ENCODE measurements at places on chromosomes 5 and 9. TPM values are rescaled to one million over a fixed set of nuclear protein-coding genes. Genes with fewer than 3 reads are reported as not detected.

Gene CD72
- 1.4 TPM for total RNA-seq

Gene LRSAM1
- total RNA-seq: 21.5 TPM

Gene CCDC180
- 10.1 TPM for total RNA-seq

Gene TMEM252
- not detected for total RNA-seq

Gene CARTPT
- total RNA-seq: not detected

Gene ZNF189
- 24.0 TPM for total RNA-seq

Gene SLCO4C1
- 3.9 TPM for total RNA-seq

Gene KCNV2
- not detected for total RNA-seq

Gene TSPAN17
- 40.9 TPM for total RNA-seq

Gene TAF1L
- total RNA-seq: not detected

Gene SLC46A2
- total RNA-seq: not detected

Gene GABRA6
- not detected for total RNA-seq

Gene ALDH1A1
- total RNA-seq: 0.14 TPM

Gene FOXI1
- not detected for total RNA-seq

Gene PCDHA1
- 0.07 TPM for total RNA-seq

Gene FCN2
- not detected for total RNA-seq

- DNase-seq: no peak
Observed at GRCh38 chr9:125843646-125844045, 96.5 kb downstream of the PBX3 start.

GRCh38 chr9:90999425-91000397, 198.1 kb downstream of the SYK start:
- no peak for DNase-seq

DNA sequence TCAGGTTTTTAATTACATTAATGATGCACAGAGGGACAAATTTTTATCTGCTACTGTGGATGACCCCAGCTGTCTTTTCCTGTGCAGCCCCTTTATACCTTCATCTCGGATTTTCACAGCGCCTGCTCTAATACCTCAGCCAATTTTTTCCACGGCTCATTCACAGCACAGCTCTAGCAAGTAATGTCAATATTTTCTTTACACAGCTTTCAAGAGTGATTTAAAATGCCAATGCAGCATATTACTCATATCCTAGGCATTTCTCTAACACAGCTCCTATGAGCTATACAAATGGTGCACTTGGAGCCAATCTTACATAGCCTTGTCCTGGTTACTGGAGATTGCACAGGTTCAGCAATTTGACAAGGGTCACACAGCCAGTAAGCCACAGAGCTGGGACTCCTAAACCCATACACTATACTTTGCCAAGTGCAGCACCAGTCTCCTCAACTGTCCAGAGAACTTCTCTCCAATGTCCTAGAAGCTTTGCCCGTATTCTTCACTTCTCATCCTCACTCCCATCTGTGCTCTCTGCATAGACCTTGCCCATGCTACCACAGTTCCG, 661.8 kb downstream of the DTWD2 start:
- DNase-seq: no peak

DNA sequence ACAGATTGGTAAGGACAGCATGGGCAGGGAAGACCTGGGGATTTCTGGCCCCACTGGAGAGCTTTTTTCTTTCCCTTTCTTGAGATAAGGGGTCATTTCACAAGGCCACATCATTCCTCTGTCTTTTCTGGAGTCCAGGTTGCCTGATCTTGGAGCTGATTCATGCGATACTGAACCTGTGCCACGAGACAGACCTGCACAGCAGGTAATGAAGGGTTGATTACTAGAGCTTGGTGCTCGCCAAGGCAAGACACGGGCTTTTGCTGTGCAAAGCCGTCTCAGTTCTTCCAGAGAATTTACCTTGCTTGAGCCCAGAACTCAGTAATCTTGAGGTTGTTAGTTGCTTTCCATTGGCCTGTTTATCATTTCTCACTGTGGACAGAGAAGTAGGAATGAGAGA, 39.2 kb downstream of the NUP188 start:
- DNase-seq: no peak

GRCh38 chr5:74085186-74085585, 459.2 kb downstream of the ARHGEF28 start:
- DNase-seq: no peak

- DNase-seq: no peak
Observed at GRCh38 chr5:77743181-77743580, 33.0 kb downstream of the TBCA start.

DNA sequence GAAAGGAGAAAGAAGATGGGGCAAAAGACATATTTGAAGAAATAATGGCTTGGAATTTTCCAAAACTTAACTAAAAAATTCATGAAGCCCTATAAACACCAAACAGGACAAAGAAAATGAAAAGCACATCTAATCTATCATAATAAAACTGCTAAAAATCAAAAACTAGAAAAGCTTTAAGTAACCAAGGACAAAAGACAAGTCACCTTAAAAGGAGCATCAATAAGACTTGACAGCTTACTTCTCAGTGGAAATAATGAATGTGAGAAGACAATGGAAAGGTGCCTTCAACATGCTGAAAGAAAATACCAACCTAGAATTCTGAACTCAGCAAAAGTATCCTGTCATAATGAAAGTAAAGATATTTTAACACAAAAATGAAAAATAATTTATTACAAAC, 27.0 kb downstream of the GTF3C4 start:
- DNase-seq: no peak

GRCh38 chr5:125140855-125141254, 394.4 kb upstream of the ZNF608 start:
- no peak for DNase-seq

DNA sequence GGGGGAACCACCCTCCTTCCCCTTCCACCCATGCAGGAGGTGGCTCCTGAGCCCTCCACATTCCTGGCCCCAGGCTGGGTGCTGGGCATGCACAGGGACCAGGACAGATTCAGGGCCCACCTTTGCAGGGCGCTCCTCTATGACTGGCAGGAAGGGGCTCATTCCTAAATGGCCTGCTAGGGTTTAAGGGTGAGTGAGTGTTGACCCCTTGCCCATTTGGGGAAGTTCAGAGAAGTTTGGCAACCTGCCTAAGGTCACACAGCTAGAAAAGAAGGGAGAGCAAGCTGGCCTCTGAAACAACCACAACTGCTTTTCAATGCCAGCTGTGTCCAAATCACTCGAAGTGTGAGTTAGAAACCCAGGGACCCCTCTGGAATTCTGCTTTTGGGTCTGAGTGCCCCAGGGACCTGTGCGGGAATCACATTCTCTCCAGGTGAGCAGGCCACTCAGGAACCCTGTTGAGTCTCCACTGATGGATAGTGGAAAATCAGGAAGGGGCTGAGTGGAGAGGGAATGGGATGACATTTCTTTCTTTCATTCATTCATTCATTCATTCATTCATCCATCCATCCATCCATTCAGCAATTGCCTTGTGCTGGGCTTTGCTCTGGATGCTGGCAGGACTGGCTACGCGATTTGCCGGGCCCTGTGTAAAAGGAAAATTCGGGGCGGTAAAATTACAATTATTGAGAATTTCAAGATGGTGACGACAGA, 191.9 kb downstream of the C9orf50 start:
- no peak for DNase-seq

- DNase-seq: no peak
Observed at GRCh38 chr9:124209279-124209678, 48.5 kb upstream of the NEK6 start.

DNA sequence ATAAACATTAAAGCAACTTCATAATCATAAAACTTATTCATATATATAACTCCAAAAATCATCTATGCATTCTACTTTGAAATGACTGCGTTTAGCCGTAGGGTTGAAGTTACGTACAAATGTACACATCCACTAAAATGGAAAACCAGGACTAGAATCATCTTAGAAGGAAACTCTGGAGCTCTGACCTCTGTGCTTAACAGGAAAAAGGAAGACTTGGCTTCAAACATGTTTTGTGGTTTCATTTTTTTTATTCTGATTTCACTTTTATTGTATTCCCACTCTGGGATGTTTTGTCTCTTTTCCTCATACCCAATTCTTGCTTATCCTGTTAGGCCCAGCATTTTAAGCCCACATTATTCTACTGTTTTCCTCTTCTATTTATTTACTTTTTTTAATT, 44.9 kb downstream of the GRAMD2B start:
- no peak for DNase-seq

DNA sequence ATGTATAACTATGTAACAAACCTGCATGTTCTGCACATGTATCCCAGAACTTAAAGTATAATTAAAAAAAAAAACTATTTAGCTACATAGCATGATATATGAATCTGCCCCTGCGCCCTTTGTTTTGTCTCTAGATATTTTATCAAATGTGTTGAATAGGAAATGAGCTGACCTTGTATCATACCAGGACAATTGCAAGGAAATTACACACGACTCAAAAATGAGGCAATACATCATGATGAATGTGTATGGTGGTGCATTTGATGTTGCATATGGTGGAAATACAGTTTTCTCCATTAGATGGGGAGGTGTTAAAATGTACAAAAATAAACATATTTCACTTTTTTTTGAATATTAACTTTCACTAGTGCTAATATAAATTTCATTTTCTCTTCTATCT, 28.6 kb upstream of the CEP78 start:
- no peak for DNase-seq

DNA sequence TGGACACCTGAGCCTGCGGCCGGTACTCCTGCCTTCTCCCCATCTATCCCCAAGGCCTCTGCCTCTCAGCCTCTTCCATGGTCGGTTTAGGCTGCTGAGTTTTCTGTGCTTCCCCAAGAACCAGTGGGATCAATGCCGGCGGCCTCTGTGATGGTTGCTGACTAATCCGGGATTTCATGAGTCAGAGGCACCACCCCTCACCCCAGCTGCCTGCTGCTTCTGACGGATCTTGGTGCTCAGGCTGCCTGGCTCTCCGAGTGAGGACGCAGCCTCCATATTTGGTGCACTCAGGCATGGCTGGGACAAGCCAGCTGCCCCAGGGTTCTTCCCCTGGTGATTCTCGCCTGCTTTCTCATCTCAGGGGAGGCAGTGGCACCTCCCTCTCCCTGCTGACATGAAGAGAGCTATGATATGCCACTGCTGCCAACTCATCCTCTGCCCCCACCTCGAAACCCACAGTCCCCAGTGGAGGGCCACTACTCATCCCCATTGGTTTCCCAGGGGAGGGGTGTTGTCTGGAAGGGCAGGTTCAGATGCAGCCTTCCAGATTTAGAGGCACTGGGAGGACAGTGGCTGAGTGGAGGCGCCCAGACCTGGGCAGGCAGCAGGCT, 3.3 kb upstream of the MAN1B1 start:
- no peak for DNase-seq

GRCh38 chr5:60540856-60541805, 158.8 kb downstream of the DEPDC1B start:
- DNase-seq: no peak

GRCh38 chr5:34001241-34001841, 6.5 kb downstream of the AMACR start:
- no peak for DNase-seq

DNA sequence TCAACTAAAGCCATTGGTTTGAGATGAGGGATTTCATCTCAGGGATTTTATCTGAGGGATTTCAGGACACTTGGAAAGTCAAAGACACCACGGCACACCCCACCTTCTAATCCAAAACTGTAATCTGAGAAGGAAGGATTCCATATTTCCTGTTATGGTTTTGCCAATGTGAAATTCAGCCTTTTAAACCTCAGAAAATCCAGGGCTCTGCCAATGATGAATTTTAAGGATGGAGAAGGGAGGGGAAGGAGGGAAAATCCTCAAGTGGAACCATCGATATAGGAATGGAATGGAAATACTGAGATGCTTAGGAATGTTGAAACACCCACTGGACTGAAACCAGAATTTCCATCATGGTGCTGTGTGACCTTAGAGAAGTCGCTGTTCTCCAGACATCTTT, 5.3 kb downstream of the C1QTNF3 start:
- DNase-seq: no peak

DNA sequence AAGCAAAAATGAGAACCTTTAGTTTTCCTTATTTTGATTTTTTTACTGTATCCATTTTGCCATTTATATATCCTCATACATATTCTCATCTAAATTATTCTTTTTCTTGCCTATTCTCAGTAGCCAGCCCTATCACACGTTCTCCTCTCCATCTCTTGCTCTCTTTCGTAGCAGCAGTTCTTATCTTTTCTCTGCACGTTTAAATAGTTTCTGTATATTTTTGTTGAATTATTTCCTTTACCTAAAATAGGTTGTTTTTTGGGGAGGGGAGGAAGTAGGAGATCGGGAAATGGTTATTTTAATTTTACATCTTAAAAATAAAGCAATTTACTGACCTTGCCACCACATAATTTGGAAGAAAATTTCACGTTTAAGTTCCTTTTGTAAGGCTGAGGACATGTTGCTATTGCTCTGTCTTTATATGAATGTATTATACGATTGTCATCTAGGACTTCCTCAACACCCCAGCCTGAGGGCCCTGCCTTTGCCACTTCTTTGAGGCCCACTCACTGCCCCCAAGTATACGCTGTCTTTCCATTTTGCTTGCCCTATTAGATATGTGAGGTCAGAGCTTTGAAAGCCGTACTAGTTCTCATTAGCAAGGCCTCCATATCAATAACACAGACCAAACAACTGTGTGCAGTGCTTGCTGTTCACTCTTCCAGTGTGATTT, 140.3 kb downstream of the GNAQ start:
- no peak for DNase-seq

DNA sequence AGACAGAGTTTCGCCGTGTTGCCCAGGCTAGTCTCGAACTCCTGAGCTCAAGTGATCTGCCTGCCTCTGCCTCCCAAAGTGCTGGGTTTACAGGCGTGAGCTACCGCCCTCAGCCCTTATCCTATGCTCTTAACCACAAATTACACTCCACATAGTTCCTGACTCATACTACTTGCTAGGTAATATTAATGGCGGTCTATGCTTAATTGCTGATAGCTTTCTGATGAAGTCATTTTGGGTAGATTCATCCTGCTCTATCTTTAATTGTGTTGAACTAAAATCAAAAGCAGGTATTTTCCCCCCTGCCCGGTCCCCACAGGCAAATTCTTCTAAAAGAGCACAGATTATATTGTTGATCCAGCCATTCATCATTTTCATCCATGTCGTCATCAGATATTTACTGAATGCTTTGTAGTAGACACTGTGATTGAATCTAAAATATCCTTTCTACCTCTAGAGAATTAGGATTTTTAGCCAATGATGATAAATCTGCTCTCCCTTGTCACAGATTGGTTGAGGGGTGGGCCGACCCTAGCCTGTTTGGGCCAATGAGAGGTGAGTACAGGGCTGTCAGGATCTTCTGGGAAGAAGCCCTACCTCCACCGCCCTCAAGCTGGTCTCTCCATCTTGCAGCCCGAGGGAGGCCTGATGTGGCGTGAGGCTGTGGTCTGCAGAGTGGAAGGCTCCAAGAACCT, 144.8 kb downstream of the NR3C1 start:
- no peak for DNase-seq
